Dermis blood vessel endothelial cell (primary cell): ENCODE measurements at places on chromosomes 7 and 10. TPM values are rescaled to one million over a fixed set of nuclear protein-coding genes. Genes with fewer than 3 reads are reported as not detected.
A peak's percentile ranks its signal among the peaks of the same experiment; 100 is the strongest.

JAKMIP3 gene
- 0.05 TPM in 1 of 2 replicates, not detected in the other for total RNA-seq

DNA sequence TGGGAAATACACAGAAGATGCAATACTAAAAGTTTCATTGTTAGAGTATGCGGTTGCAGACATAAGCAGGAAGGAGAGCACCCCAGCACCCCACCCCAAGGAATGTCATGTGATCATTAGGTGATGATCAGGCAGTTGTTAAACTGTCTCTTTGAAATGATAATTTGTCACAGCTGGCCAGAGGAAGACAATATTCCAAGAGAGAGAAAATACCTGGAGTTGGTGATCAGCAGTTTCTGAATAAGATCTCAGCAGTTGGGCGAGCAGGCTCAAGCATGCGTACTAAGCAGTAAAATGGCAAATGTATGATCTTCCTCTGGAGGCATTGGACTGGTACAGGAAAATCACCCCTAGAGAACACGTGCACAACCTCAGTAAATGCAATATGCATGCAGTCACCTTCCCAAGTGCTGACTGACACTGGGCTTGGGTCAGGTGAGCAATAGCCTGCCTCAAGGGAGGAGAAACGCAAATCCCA, 250.1 kb upstream of the MBL2 start:
- no peak for DNase-seq

GRCh38 chr10:17394854-17395253, 59.5 kb downstream of the ST8SIA6 start:
- no peak for DNase-seq

DNA sequence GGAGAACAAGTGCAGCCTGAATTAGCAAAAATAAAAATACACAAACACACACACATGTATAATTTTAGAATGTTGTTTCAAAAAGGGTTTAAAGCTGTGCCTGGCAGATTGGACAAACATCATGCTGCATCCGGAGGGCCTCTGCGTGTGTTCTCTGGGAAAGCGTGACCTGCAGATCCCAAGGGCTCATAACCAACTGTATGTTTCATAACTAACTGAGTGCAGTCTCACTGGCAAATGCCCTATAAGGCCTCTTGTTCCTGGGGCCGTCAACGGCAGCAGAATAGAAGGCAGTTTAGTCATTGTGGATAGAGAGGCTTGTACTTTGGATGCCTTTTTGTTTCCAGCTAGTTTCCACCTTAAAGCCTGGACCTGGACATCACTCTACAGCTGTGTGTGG, 243.8 kb upstream of the KIAA1217 start:
- no peak for DNase-seq

DNA sequence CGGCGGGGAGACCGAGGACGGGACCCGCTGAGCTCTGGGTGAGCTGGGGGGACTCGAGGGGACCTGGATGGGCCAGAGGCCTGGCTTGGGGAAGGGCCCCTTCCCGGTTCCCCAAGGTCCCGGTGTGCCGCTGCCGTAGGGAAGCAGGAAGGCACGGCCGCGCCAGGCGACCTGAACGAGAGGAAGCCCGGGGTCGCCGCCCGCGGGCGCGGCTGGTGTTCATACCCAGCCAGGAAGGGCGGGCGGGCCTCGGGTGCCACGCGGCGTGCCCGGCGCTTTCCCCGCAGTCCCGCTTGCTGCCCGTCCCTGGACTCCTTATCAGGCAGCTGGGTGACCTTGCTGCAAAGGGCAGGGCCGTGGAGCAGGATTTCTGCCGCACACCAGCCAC, 38.0 kb downstream of the ZNF777 start:
- no peak for DNase-seq

- no peak for DNase-seq
Measured at GRCh38 chr10:110267276-110267675, 37.4 kb downstream of the SMNDC1 start.

- DNase-seq: peak; percentile 62
Measured at GRCh38 chr7:77570330-77571011, 33.4 kb downstream of the PTPN12 start.

CACNA2D1 gene
- total RNA-seq: 20.6 and 35.7 TPM in 2 replicates

- no peak for DNase-seq
Measured at GRCh38 chr10:45544191-45544590, 128.4 kb downstream of the ZFAND4 start.

OR6B1 gene
- not detected in 2 replicates for total RNA-seq

CC2D2B gene
- total RNA-seq: 0.88 and 1.2 TPM in 2 replicates

MUC3A gene
- total RNA-seq: 0.19 TPM in 1 of 2 replicates, not detected in the other

GRCh38 chr7:29086545-29086944, 59.8 kb downstream of the CPVL start:
- no peak for DNase-seq

- no peak for DNase-seq
Measured at GRCh38 chr7:132210821-132211220, 365.4 kb downstream of the PLXNA4 start.

DNA sequence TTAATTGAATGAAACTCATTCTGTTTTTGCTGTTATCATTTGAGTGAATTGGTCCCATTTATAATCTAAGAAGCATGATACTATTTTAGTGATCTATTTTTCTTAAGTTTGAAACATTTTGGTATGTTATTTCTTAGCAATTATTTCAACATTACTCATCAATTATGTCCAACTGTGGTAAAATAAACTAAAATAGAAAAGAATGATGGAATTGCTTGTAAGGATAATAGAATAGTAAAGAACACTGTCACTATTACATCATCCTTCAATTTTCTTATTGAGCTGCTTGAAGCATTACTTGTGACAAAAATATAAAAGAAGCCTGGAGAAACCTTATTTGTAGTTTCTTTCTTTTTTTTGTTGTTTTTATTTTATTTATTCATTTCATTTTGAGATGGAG, 42.4 kb downstream of the ZNF487 start:
- DNase-seq: no peak

- no peak for DNase-seq
Measured at GRCh38 chr7:76405738-76406137, 3.8 kb downstream of the SSC4D start.

FOXI2 gene
- total RNA-seq: not detected in 2 replicates

DNA sequence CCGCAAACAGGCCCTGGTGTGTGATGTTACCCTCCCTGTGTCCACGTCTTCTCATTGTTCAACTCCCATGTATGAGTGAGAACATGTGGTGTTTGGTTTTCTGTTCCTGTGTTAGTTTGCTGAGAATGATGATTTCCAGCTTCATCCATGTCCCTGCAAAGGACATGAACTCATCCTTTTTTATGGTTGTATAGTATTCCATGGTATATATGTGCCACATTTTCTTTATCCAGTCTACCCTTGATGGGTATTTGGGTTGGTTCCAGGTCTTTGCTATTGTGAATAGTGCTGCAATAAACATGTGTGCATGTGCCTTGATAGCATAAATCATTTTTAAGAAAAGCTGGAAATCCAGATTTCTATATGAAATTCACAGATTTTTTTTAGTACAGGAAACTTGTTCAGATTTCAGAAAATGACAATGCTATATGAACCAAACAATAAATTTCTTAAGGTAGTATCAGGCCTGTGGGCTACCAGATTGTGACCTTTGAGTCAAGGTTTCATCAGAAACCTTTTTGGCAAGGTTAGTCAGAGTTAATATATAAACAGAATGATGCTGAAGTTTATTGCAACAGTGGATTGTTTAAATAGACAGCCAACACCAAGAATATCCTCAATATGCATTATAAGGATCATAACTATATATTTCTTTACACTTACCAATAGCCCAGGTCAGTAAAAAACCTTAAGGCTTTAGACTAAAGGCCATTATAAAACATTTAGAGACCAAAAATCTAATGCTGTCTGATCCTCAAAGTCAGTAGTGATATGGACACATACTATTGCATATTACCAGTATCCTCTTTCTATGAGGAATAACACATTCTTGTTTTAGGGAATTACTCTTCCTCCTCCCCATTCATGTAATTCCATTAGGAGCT, 68.7 kb upstream of the PAPSS2 start:
- no peak for DNase-seq

ZNF804B gene
- not detected in 2 replicates for total RNA-seq
